Kidney tubule cell (primary cell): ENCODE measurements at places on chromosomes 13 and 19.

GRCh38 chr19:5774921-5775320 lies 9.6 kb downstream of the PRR22 start:
- DNase-seq = no peak

- peak; percentile 53 for DNase-seq
Measured at GRCh38 chr19:10173527-10173926, 21.2 kb downstream of the DNMT1 start.

GRCh38 chr19:52198678-52199077 lies 8.8 kb downstream of the PPP2R1A start:
- DNase-seq = peak; percentile 34

DNA sequence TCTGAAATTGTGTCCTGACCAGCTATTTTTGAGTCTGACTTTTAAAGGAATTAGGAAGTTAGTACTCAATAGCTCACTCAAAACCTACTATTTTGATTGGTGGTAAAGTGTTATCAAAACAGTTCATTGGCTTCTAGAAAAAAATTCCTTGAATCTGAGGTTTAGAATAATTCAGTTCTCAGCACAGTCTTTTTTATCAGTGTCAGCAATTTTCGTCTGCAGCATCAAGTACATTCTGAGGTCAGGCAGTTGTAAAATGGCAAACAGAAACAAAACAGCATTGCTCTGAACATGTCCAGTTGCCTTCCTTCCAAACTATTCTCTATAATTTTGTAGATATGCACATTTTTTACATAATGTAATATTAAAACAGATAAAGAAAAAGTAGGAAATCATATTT lies 1644.1 kb downstream of the SLITRK5 start:
- DNase-seq = no peak

DNA sequence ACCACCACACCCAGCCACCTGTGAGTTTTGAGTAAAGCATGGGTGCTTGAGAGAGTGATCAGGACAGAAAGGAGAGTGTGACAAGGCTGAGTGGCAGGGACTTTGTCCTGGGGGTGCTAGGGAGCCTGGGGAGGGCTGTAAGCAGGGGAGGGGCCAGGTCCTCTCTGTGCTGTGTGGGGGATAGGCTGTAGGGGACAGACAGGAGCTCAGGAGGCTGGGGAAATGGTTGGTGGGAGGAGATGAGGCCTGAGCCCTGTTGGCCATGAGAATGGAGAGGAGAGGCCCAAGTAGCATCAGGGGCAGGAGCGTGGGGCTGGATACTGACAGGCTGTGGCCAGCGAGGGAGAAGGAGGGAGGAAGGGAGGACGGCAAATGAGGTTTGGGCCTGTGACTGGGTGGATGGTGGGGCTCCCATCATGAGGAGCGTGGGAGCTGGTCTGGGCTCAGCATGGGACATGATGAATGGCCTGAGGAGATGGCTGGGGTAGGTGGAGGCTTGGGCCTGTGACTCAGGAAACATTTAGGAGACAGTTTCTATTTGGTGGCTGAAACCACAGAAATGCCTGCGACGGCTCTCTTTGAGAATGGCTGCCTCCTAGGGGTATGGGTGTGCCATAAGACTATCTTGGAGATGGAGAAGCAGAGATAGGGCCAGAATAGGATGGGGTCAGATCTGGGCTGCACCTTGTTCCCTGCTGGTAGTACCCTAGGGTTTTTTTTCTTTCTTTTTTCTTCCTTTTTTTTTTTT lies 25.0 kb downstream of the GRIN2D start:
- DNase-seq = no peak

DNA sequence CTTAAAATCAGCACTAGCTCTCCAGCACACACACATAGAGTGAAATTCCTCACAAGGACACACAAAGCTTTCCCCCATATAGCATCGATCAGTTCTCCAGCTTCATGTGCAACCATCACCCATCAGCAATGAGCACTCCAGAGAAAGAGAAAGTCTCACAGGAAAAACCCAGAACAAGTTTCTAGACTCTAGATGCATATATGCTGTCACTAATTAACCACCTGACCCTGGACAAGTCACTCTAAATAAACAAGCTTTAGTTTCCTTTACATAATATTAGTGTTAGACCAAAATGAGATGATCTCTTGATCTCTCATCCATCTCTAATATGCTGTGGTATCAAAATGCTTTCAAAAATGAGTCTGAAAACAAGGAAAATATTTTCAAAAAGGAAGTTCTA lies 81.2 kb downstream of the TBC1D4 start:
- peak; percentile 64 for DNase-seq

GRCh38 chr19:40803857-40804782 lies 5.1 kb downstream of the EGLN2 start:
- peak; percentile 46 for DNase-seq

DNA sequence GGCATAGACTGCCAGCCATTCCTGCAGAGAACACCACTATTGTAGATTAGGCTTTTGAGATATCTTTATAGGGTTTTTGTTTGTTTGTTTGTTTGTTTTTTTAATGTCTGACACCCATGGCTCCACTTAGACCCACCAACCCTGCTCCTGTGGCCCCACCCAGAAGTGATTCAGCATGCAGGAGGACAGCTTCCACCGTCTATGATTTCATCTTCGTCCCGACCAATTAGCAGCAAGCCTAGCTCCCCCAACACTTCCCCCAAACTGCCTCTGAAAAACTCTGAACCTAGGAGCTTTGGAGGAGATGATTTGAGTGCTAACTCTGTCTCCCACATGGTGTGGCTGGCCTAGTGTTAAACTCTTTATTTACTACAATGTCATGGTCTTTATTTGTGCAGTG lies 108.3 kb upstream of the RXFP2 start:
- no peak for DNase-seq

- DNase-seq = peak; percentile 85
Measured at GRCh38 chr19:1076951-1077350, 10.0 kb downstream of the ARHGAP45 start.

DNA sequence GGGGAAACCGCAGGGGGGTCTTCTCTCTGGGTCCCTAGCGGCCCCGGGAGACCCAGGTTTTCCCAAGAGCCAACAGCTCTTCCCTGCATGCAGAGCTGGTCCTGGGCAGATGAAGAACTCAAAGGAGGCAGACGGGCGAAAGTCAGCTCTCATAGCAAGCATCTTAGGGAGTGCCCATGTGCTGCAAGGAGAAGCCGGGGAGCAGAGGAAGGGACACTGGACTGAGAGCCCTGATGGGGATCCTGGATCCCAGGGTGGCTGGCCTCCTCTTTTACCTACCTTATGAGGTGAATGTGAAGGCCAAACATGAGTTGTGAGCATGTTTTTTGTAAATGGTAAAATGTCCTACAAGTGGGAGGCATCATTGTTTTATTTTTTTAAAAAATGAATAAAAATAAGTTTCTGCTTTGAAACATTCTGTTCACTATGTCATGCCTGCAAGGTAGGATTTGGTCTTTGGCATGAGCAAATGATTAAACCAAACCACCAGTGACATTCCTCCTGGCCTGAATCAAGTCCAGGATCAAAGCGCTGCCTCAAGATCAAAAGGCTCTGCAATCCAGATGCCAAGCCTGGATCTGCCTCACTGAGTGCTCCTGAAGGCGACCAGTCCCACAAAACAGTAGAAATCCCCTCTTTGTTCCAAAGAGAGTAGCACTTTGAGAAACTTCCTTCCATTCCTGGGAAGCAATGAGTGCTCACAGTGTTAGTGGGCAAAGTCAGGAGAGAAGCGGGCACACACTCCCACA lies 92.2 kb upstream of the SERP2 start:
- DNase-seq = peak; percentile 94

GRCh38 chr13:28137596-28137995 lies 749 bp upstream of the PAN3 start:
- DNase-seq = no peak

DNA sequence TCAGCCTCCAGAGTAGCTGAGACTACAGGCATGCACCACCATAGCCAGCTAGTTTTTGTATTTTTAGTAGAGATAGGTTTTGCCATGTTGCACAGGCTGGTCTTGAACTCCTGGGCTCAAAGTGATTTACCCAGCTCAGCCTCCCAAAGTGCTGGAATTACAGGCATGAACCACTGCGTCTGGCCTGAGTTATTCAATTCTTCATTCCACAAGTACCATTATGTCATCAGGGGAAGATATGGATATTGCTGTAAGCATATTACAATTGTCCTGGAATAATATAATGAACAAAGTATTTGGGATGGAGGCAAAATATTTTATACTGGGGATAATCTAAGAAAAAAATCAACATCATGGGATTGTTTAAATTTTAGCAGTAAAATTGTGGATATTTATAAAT lies 646.0 kb upstream of the SLITRK6 start:
- DNase-seq = no peak

DNA sequence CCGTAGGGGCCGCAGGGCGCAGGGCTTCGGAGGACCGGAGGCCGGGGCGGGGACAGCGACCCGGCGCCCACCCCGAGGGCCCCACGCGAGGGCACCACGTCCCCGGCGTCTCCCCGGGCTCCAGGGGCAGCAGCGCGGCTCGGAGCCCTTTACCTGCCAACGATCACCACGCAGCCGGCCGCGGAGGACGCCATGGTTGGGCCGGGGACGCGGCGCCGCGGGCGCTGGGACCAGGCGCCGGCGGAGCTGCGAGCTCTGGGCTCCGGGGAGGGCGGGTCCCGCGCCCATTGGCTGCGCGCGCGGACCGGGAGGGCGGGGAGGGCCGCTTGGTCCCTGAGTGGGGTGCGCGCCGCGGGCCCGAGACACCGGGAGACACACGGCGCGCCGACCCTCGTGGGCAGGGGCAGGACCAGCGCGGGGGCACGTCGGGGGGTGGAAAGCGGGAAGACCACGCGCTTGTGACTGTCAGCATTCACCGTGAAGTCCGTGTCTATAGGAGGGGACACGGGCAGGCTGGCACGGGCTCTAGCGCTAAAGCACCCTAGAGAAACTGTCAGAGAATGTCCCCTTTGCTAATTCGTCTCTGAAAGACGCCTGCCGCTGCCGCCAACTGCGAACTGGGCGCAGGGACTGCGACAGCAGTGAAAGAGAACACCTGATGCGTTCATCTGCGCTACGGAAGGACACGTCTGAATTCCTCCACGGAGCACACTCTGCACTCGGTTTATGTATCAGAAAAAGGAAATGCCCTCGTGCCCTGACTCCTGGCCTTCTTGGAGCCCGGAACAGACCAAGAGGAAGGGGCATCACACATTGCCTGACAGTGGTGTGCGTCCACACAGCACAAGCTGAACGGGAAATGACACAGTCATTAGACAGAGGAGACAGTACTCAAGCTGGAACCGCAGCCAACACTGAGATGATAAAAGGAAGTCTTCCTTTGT lies at the start of gene CRYL1:
Gene CRYL1 (minus strand): TSS at position 257 of the 944 bp plus-strand sequence. CDS start 63 bp downstream, at position 194.
- peak; percentile 90 for DNase-seq

GRCh38 chr13:108427355-108427754 lies 157.8 kb downstream of the TNFSF13B start:
- no peak for DNase-seq

DNA sequence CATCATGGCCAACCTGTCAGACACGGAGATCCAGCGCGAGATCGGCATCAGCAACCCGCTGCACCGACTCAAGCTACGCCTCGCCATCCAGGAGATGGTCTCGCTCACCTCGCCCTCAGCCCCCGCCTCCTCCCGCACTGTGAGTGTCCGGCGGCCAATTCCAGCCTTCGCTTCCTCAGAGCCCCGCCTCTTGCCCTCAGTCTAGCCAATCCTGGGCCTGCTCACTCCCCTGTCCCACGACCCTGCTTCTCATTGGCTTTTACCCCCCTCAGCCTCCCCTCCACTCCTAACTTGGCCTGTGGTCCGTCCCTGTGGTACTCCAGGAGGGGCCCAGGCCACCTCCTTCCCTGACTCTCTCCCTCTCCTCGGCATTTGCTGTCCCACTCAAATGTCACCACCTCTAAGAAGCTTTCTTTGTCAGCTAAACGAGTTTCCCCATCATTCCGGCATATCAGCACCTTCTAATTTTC lies 12.3 kb downstream of the HRC start:
- peak; percentile 92 for DNase-seq

- peak; percentile 82 for DNase-seq
Measured at GRCh38 chr13:92573467-92574057, 653.0 kb upstream of the GPC6 start.

DNA sequence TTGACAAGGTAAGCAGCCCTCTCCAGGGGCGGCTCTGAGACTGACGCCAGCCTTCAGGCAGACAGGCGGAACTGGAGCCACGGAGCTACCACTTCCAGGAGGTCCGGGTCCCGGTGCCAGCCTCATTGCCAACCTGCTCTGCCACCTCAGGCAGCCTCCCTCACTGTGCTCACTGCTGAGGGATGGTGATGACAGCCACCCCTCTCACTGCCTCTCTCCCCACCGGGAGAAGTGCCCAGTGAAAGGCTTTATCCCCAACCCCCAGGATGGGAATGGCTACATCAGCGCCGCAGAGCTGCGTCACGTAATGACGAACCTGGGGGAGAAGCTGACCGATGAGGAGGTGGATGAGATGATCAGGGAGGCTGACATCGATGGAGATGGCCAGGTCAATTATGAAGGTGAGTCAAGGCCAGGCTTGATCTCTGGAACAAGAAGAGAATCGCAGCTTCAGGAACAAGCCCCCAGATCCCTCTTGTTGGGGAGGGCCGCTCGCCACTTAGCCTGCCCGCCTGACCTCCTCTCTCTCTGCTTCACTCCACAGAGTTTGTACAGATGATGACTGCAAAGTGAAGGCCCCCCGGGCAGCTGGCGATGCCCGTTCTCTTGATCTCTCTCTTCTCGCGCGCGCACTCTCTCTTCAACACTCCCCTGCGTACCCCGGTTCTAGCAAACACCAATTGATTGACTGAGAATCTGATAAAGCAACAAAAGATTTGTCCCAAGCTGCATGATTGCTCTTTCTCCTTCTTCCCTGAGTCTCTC lies 7.6 kb downstream of the CALM3 start:
- no peak for DNase-seq

- DNase-seq = no peak
Measured at GRCh38 chr19:18252370-18252717, 21.9 kb downstream of the IQCN start.

DNA sequence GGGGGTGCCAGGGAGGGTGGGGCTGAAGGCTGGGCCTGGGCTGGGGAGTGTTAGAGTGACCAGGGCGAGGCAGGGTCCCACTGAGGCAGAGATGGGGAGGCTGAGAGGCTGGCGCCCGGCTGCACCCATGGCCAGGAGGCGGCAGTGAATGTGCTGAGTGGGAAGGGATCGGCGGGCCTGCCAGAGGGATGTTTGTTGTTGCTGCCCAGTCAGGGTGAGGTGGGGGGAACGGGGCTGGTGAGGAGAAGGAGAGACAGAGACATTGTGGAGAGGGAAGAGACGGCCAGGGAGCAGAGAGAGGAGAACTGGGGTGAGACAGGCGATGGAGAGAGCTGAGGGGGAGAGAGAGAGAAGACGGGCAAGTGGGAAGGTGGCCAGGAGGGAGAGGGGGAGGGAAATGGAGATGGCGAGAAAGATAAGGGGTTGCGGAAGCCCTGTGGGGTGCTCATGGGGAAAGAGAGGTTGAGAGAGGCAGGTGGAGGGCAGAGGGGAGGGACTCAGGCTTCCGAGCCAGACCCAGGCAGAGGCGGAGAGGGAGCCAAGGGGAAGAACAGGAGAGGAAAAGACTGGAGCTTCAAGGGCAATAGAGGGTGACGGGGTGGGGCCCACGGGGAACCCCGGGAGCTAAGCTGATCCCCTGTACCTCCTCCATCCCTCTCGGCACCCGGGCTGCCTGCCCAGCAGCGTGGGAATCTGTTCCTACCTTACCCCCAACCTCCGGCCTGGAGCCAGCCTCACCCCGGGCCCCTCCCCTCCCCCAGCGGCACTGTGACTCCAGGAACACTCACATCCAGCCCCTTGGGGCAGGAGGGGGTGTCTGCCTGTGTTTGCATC lies 690 bp upstream of the B3GNT8 start:
- no peak for DNase-seq
